ENCODE measurements at places on chromosomes 13 and 19.

DNA sequence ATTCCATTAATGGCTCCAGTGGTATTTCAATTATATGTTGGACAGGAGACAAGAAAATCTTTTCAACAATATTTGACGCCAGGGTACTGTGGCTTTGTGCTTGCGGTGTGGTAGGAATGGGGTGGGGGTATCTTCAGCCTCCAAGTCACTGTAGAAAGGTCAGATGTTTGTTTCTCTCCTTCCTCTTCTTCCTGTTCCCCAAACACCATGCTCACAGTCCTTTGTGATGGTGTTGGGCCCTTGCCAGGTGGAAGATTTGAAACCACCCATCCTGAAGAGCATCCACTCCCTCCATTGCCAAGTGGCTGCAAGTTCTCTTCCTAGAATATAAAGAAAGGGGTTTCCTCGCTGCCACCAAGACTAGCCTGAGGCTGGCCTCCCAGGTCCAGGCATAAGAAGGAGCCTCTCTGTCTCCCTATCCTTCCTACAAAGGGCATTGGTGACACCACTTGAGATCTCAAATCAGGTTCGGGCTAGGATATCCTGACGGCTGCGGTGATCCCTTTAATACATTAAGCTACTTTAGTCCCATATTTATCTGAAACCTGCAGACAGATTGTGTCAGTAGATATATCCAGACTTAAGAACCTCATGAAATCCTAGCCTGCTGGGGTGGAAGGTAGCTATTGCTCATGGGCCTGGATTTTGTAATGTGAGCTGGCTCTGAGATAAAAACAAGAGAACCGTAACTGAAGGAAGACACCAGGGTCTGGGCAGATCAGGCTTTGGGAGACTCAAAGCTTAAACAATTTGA, 64.3 kb upstream of the SIAH3 start:
- DNase-seq = no peak

- DNase-seq = no peak
These were observed 1.9 kb downstream of the FKBP8 start for GRCh38 chr19:18541258-18541991.

DNA sequence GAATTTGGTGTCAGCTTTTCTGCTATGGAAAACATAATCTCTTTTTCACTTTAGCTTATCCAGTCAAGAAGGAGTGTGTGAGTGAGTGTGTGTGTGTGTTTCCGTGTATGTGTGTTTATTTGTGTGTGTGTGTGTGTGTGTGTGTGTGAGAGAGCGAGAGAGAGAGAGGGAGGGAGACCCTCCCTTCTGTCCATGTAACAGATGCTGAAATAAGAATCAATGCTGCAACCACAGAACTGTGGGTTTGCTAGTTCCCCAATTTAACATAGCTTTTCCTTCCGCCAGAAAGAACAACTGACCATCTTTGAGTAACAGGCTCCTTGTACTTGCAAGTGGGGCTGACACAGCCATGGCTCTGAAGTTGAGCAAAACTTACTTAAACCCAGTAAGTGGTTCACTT, 5.2 kb downstream of the LCP1 start:
- DNase-seq = no peak

DNA sequence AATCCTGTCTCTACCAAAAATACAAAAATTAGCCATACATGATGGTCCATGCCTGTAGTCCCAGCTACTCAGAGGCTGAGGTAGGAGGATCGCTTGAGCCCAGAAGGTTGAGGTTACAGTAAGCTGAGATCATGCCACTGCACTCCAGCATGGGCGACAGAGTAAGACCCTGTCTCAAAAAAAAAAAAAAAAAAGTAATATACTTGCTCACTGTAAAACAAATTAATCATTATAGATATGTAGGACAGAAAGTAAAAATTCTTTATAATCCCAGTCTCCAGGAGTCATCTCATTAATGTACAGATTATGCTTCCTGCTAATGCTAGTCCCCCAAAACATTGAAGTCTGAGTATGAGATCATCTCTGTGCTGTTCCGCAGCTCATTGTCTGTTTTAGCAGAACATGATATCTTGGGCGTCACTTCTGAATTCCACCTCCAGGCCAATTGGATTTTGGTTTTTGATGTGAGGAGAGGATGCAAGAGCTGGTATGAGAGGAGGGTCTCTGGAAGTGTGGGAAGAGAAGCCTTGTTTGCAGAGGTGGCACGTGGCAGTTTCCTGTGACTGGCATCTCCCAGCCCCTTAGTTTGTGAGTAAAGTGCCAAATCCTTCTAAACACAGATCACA, 75.4 kb upstream of the NPAS1 start:
- DNase-seq = no peak

- no peak for DNase-seq
These were observed 13.3 kb upstream of the FGF9 start for GRCh38 chr13:21657538-21657937.
